ENCODE measurements at places on chromosomes 11 and 22.
A peak's percentile ranks its signal among the peaks of the same experiment; 100 is the strongest.

DNA sequence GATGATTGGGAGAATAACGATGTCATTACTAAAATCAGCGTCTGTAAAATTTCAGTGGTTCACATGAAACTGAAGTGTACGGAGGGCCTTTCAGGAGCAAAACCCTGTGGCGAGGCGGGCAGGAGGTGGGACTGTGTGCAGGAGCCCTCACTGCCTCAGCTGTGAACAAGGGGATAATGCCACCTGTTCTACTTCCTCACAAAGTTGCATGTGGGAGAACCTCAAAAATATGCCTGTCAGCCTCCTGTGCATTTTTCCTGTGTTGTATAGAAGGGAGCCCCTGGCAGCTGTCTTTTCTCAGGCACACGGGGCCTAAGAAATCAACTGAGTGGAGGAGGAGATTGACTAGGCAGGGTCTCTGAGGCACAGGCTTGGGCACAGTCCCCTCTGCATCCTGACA is 43.0 kb upstream of the MYO18B start:
- DNase-seq = no peak

DNA sequence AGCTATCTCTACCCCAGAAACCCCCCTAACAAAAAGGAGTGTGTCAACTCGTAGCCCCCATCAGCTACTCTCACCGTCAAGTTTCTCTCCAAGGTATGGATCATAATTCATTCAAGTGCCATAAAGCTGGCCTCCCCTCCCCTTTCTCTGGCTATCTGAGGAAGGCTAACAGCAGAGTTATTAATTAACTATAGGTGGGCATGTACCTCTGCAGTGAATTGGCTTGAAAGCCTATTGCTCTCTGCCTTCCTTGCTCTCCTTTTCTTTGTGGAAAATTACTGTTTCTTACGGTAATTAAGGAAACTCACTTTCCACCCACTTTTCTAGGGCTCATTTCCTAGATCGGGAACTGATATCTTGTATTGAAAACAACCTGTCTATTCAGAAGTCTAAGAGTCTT is 14.1 kb downstream of the POLA2 start:
- no peak for DNase-seq

- DNase-seq = no peak
Observed at GRCh38 chr11:119229741-119230140, 23.6 kb downstream of the CBL start.

GRCh38 chr22:45376703-45377102 is 36.7 kb downstream of the SMC1B start:
- DNase-seq = peak; percentile 44

GRCh38 chr22:28514321-28514821 is 165.3 kb downstream of the TTC28 start:
- peak; percentile 8 for DNase-seq

- peak; percentile 92 for DNase-seq
Observed at GRCh38 chr11:31645747-31646146, 136.2 kb downstream of the ELP4 start.

GRCh38 chr22:47810505-47811500 is 1048.4 kb downstream of the TBC1D22A start:
- no peak for DNase-seq

DNA sequence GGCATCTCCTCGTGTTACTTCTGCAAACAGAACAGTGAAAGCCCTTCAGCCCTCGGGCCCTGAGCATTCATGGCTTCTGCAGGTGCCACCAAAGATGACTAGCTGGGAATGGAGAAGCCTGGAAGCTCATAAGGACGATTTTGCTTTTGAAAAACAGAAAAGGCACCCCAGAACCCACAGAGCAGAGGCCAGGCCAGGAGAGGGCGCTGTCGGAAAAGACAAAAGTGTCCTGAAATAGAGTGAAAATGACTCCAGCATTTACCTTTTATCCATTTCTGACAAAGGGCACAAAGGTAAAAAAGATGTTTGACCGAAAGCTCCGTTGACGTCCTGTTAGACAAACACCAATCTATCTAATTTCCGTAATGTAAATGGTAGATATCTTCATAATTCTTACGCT is 37.6 kb downstream of the ZNF195 start:
- DNase-seq = peak; percentile 20

- DNase-seq = peak; percentile 42
Observed at GRCh38 chr11:93444617-93445073, 98.5 kb downstream of the SMCO4 start.

DNA sequence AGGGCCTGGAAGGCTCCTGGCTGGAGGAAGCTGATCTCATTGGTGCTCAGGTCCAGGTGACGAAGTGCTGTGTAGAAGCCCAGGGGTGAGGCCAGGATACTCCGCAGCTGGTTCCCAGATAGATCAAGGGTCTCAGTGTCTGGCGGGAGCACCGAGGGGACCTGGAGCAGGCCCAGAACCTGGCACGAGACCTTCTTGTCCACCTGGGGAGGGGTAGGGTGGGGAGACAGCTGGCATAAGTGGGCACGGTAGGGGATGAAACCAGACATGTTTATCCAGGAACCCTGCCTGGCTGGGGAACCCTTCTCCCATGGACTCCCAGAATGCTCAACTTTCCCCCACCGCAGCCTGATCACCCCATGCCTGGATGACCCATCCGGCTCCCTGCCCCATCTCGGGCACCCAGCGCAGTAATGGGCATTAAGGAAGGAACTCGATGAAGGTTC is 9.2 kb downstream of the LRRC32 start:
- no peak for DNase-seq

DNA sequence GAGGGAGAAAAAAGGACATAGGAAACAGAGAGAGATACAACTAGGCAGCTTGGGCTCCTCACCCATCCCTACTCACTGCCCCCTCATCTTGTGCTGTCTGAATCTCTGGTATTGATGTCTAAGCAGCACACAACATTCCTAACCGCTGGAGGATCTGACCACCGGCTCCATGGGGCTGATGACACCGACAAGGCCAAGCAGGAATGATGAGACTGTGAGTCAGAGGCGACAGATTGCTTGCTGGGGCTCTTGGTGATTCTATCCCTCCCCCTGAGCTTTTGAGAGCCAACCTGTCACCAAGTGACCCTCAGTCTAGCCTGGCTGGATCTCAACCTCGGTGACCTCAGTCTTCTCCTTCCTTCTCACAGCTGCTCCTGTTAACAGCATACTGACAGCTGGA is 13.8 kb downstream of the PAMR1 start:
- DNase-seq = peak; percentile 44

- no peak for DNase-seq
Observed at GRCh38 chr11:115580927-115581680, 76.9 kb upstream of the CADM1 start.

- DNase-seq = peak; percentile 61
Observed at GRCh38 chr11:19365743-19366410, 125.1 kb upstream of the E2F8 start.

- DNase-seq = peak; percentile 94
Observed at GRCh38 chr11:86743223-86744118, 56.9 kb upstream of the PRSS23 start.

DNA sequence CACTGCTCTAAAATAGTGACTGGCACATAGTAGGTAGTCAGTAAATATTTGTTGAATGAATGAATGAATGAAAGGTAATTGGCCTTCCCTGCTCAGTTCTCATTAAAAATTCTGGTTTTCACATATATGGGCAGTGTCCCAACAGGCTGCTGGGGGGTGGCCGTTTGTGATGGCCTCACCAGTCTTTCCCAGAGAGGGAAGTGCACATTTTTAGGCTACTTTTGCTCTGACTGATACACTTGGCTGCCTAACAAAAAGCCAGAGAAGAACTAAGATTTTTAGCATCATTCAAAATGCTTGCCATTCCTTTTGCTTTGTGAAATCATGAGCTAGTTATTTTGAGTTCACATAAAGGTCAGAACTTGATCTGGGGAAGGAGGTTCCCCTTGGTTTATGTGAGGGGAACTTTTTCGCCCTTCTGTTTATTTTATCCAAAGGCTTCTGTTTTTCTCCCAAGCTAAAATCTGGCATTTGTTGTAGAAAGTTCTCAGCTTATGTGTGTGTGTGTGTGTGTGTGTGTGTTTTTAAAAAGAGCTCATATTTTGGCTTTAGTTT is 83.1 kb downstream of the PTPRJ start:
- DNase-seq = peak; percentile 93

- DNase-seq = no peak
Observed at GRCh38 chr11:60631944-60632343, 67.5 kb upstream of the MS4A8 start.

DNA sequence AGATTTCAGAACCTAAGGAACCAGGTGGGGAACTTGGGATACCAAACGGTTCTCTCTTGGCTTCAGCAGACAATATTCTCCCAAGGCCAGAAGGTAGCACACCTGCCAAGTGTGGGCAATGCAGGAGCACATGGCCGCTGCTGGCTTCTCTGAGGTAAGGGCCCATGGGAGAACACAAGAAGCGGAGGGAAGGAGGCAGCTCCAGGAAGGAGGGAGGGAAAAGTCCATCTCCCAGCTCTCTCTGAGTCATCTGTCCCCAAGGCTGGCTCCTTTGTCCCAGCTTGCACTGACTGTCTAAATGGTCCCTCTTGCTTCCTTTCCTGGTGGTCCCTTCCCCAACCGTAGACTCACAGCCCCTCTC is 557.9 kb upstream of the CADM1 start:
- no peak for DNase-seq

DNA sequence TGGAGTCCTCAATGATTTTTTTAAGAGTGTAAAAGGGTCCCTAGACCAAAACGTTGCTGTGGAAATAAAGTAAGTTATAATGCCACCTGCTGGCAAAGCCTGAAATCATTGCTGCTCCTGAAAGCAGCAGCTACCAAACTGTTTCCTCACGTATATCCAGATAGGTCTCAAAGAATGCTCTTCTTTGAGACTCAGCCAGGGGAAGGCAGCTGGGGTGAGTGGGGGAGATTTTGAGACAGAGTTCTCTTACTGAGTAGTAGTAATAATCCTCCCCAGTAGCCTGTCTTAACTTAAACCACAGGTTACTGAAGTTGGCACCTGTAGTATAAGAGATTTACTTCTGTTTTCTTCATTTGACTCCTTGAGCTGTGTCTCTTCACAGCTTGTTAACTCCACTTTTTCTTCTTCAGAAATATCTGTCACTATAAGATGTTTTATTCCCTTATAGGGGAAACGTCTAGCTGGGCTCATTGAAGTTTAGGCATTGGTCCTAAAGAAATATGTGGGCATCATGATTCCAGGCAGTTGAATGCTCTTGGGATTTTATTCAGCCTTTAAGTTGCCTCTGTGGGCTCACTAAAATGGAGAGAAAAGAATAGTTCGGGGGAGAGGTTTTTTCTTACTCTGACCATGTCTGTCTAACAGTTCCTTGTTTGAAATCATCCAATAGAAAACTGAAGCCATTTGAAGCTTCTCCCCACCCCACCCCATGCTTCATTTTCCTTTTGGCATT is 77.9 kb downstream of the BTBD10 start:
- DNase-seq = peak; percentile 72

GRCh38 chr11:46386005-46386578 is 4.6 kb downstream of the MDK start:
- DNase-seq = no peak

- no peak for DNase-seq
Observed at GRCh38 chr22:46646531-46647215, 26.5 kb downstream of the GRAMD4 start.

- peak; percentile 97 for DNase-seq
Observed at GRCh38 chr22:28772633-28773460, at the start of gene CCDC117. Gene CCDC117, plus strand, starts transcription at chr22:28772695. Its CDS starts 155 bp downstream, at chr22:28772850.

DNA sequence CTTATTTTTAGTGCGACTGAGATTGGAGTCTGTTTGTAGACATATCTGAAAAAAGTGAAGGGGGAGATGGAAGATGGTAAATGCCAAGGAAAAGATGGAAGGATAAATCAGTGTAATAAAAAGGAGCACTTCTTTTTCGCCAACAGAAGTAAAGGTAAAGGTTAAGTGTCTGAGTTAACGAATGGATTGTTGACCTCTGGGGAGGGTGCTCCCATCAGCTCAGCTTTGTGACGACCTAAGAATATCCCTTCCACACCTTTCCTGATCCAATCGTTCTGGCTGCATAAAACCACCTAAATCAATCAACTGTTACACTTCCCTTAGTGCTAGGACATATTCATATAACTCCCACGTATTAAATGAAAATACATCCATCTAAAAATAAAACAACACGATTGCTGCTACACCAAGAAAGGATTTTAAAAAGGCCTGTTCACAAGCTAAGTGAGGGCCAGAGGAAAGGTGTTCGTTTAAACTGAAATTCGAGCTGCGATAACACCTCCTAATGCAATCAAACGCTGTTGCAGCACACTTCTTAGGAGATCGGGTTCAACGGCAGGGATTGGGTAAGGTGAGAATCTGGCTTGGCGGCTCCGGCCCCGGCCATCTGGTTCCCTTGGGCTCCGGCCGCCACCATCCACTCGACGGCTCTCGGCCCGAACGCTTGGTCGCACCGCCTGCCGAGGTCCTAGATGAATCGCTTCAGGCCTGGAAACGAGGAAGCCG is 658 bp downstream of the C11orf71 start:
- DNase-seq = no peak

DNA sequence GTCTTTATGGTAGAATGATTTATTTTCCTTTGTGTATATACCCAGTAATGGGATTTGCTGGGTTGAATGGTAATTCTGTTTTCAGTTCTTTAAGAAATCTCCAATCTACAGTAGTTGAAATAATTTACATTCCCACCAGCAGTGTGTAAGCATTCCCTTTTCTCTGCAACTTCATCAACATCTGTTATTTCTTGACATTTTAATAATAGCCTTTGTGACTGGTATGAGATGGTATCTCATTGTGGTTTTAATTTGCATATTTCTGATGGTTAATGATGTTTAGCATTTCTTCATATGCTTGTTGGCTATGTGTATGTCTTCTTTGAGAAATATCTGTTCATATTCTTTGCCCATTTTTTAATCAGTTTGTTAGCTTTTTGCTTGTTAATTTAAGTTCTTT is 901.2 kb downstream of the METTL15 start:
- DNase-seq = no peak

DNA sequence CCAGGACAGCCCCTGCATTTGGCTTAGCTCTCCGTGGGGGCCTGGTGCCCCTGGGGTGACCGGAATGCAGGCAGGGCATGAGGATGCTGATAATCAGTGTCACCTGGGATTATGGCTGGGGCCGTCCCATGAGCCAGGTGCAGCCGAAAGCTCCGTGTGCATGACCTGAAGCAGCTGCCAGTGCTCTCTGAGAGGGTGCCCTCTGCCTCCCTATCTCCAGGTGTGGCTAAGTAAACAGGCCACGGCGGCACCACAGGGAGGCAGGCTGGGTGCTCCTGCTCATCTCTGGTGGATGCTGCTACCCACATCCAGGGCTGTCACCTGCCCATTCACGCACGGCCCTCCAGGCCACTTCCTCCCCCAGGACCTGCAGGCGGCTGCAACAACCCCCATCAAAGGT is 29.8 kb downstream of the DUSP8 start:
- no peak for DNase-seq

GRCh38 chr22:48660104-48660789 is 1167.4 kb downstream of the BRD1 start:
- no peak for DNase-seq

DNA sequence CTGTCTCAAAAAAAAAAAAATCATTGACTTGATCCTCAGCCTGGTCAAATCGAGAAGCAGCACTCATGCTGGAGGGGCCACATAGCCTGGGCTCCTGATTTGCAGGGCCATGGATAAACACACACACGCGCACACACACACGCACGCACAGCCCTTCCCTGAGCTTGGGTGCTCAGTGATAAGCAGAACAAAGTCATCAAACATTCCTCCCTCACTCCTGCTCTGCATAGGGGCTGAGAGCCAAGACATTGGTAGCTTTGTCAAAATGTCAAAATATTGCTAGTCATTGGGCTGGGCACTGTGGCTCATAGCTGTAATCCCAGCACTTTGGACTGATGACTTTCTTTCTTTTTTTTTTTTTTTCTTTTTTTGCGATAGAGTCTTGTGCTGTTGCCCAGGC is 34.0 kb upstream of the A4GALT start:
- peak; percentile 85 for DNase-seq
